ENCODE measurements at places on chromosomes 2 and 18.

- DNase-seq, result no peak
These were observed 27.6 kb downstream of the THADA start for GRCh38 chr2:43568228-43568627.

DNA sequence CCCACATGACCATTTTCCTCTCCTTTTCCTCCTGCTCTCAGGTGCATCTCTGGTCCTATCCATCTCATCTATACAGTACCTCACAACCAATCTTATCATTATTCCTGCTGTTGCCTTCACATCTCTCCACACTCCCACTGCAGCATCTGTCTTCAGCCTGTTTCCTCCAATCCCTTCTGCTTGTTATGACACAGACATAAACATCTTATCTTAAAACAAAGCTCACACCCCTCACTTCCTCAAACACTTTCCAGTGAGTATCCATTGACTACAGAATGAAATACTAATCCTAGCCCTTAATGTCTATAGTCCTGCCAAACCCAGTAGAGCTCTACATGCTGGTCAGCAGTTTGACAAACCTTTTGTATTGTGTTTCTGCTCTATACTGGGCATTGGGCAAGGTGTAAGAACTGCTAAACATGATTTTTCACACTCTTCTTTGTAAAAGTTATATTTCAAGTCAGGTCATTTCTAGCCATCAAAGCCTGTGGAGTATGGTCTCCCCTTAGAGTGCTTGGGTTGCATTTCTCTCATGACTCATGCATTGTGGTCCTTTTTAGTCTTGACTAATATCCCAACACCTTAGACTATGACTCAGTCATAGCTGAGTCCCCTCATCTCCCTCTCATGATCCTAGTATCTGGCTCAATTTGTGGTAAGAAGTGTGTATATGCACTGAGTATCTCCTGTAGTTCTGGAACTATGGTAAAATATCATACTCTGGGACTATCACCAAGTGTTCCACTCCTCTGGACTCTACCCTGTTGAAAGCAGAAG, 187.0 kb downstream of the CYRIA start:
- no peak for DNase-seq

DNA sequence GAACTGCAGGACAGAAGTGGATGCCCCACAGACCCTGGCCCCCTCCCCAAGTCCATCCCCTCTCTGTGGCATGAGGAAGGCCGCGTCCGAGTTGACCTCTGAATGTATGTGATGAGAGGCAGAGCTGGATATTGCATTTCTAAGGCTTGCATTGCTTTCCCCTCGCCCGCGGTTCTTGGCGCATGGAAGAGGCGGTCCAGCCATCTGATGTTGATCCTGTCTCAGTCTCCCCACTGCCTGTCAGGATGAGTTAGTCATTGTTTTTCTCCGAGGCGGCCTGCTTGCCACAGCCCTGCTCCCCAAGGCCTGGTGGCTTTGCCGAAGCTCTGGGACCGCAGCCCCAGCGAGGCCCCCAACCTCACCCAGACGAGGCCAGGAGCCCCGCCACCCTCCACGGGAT, 88.6 kb downstream of the SMAD7 start:
- DNase-seq, result no peak

- DNase-seq, result peak; percentile 84
These were observed at the start of gene COMMD1 for GRCh38 chr2:61905372-61906185. COMMD1 (plus strand) TSS chr2:61905674; CDS start chr2:61905679, 5 bp downstream.

- no peak for DNase-seq
These were observed 635.0 kb downstream of the TSN start for GRCh38 chr2:122390406-122390805.

GRCh38 chr2:43050866-43051265, 175.5 kb downstream of the ZFP36L2 start:
- no peak for DNase-seq

DNA sequence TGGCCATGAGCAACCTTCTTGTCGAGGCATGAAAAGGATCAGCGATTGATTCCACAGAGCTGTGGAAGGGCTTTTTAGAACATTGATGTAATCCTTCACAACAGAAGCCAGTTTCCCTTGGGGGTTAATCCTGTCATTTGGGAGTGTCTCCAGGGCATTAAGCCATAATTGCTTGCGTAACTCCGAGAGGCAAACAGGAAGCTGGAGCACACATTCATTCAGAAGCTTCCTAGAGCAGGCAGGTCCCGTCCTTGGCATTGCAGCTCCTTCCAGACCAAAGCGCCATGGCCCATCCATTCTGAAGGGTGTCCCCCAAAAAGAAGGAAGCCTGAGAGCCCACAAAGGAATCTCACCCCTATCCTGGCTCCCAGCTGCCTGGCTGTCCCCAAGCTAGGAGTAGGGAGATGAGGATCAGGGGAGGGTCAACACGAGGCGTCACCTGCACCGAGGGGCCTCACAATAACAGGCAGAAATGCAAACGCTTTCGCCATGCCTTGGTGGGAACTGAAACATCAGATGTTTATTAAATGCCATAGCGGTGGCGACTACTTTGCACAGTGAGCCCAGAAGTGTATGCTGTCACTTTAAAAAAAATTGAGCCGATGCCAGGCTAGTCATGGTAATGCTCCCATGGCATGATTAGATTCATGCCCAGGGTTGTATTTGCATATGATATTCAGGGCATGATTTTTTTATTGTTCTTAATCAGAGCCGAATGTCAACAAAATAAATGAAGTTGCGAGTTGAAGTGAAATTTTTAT, 339.4 kb downstream of the BCL11A start:
- DNase-seq, result no peak

- DNase-seq, result no peak
These were observed 18.3 kb downstream of the DNPEP start for GRCh38 chr2:219369447-219369861.

GRCh38 chr2:38613126-38613848, 10.6 kb upstream of the HNRNPLL start:
- DNase-seq, result no peak

DNA sequence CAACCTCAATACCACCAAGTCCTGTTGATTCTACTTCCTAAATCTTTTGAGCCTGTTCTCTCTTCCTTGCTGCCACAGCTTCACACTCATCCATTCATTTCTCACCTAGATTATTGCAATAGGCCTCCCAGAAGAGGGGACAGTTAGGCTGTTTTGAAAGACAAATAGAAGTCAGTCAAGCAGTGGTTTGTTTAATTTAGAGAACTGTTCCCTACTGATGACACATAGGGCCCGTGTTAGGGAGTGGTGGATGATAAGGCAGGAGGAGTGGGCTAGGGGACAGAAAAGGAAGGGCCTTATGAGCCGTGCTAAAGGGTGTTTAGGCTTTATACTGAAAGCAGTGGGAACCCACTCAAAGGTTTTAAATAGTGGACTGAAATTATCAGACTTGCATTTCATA, 59.6 kb upstream of the ZFP36L2 start:
- no peak for DNase-seq

DNA sequence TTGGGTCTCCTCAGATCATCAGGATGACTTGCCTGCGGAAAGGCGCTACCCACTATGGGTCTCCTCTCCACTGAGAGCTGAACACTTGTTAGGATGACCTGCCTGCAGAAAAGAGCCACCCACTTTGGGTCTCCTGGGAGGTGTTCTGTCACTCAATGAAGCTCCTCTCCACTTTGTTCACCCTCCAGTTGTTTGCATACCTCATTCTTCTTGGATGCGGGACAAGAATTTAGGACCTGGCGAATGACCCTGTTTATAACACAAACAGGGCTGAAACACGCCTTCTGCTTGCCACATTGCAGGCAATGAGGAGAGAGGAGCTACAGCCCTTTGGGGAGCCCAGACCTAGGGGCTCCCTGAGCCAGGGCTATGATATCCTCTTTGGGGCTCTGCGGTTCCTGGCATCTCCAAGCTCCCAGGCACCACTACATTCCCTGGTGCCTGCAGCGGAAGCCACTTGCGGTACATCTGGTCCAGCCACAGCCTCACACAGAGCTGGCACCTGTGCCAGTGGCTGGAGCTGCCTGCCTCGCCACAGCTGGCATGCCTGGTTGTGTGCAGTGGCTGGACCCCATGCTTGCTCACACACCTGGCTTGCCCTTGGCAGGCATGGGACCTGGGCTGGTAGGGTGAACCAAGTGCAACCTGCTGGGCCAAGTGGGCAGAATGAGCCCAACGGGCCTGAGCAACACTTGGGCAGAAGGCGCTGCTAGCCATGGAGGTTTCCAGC, 20.6 kb downstream of the ANKRD29 start:
- DNase-seq, result no peak
